ENCODE measurements at places on chromosomes 3 and 15.

- DNase-seq, result no peak
Measured at GRCh38 chr15:78438619-78439285, 736 bp downstream of the IREB2 start.

DNA sequence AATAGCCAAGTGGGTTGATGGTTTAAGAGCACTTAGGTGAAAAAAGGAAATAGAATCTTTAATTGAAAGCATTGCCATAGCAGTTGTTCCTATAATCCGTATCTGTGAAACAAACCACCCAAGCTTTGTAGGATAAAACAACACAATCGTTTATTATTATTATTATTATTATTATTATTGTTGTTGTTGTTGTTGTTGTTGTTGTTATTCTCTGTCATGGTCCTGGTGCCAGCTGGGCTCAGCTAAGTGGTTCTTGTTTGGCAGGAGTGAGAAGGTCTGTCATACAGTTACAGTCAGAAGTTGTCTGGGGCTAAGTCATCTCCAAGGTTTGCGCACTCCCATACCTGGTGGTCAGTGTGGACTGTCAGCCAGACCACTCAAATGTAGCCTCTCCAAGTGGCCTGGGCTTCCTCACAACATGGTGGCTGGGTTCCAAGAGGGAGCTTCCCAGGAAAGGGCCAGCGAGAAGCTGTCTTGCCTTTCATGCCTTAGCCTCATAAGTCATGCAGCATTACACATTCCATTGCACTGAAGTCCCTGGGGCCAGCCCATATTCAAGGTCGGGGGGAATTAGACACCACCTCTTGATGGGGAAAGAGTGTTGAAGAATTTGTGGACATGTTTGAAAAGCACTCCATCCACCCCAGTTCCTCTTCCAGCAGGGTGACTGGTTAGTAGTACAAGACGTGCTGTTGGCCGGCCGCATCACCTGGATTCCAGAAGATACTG is 54.3 kb upstream of the FGD5 start:
- no peak for DNase-seq

GRCh38 chr3:10816019-10816862 is at the start of gene SLC6A11:
Gene SLC6A11, plus strand, starts transcription at chr3:10816228. Its CDS starts 38 bp downstream, at chr3:10816266.
- DNase-seq, result no peak

GRCh38 chr3:181253796-181254195 is 264.3 kb upstream of the DNAJC19 start:
- DNase-seq, result no peak

DNA sequence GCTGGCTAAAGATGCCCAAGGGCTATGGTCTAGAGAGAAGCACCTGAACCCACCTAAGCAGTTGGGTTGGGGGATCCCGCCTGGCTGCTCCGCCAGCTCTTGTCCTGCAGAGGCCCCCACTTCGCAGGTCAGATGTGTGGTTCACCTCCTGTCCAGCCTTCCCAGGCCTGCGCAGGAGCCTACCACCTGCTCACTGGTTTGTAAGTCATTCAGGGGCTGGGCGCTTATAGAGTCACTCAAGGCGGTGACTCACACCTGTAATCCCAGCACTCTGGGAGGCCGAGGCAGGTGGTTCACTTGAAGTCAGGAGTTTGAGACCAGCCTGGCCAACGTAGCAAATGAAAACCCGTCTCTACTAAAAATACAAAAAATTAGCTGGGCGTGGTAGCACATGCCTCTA is 3.9 kb upstream of the FURIN start:
- DNase-seq, result no peak

All from cortex of kidney (tissue), 1 donor.